ENCODE measurements at places on chromosomes 4 and X.

- no peak for DNase-seq
Measured at GRCh38 chr4:139153411-139154133, 23.4 kb downstream of the ELF2 start.

DNA sequence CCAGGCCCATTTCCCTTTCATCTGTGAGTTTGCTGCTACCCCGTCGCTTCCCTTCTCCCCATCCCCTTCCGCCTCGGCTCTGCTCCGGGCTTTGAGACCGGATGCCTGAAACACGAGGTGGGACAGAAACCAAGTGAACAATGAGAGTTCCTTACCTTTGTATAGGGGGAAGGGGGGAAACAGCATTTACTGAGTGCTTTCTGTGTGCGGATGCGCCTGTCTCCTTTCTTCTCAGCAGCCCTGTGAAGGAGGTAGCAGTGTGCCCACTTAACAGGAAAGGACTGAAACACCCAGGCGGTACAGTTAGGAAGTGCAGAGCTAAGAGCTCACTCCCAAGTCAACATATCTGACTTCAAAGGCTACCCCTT lies 43.2 kb upstream of the TMSB15B start:
- DNase-seq = peak; percentile 4

GRCh38 chrX:68536429-68536828 lies 37.6 kb downstream of the YIPF6 start:
- no peak for DNase-seq

DNA sequence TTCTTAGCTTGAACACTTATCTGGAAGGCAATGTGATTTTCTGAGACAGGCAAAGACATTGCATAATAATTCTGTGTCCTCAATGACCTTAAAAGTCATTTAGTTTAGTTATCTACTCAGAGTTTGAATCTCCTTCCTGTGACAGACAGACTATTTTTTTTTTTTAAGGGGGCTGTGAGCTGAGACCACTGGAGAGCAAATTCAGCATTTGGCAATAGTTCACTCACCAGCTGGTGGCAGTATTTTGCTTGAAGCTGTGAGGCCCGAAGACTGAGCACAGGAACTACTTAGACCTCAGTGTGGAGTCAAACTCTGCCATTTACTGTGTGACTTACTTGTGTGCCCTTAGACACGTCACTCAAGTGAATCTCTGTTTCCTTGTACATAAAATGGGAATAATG lies 22.9 kb upstream of the CPE start:
- no peak for DNase-seq

GRCh38 chrX:56757327-56757726 lies 28.3 kb downstream of the NBDY start:
- DNase-seq = no peak

DNA sequence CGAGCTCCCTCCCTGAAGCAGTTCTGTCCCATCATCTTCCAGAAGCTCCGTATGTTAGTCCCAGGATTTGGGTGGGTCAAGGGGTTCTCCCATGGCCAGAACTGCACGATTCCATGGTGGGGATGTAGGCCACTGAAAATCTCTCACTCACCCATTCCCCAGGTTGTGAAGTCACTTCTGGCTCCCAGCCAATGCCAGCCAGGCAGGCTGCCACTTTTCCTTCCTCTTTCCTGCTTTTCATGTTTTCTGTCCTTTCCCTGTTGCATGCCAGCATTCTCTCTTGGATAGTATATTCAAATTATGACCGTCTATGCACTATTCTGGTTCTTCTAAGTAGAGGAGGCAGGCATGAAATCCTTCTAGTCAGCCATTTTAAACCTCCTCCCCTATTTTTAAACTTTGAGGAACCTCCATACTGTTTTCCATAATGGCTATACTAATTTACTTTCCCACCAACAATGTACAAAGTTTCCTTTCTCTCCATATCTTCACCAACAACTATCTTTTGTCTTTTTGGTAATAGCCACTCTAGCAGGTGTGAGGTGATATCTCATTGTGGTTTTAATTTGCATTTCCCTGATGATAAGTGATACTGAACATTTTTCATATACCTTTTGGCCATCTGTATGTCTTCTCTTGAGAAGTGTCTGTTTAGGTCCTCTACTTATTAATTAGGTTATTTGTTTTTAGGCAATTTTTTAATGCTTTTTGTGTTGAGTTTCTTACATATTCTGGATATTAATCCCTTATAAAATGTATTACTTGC lies 182.1 kb upstream of the TET2 start:
- no peak for DNase-seq

GRCh38 chr4:32337403-32337802 lies 1617.2 kb downstream of the PCDH7 start:
- no peak for DNase-seq

GRCh38 chr4:7806338-7807090 lies 133.1 kb downstream of the AFAP1 start:
- no peak for DNase-seq

DNA sequence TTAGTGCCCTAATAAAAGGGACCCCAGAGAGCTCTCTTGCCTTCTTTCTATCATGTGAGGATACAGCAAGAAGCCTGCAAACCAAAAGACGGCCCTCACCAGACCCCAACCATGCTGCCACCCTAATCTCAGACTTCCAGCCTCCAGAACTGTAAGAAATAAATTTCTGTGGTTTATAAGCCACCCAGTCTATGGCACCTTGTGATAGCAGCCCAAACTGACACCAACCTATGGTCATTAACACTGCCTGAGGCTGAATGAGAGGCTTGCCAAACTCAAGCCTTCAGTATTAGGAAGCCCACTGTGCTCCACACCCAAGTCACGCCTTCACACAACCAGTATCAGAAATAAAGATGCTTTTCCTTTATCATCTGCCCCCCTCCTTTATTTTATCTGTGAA lies 127.3 kb upstream of the KLF3 start:
- DNase-seq = no peak

GRCh38 chr4:72991873-72992272 lies 77.6 kb downstream of the COX18 start:
- DNase-seq = no peak

DNA sequence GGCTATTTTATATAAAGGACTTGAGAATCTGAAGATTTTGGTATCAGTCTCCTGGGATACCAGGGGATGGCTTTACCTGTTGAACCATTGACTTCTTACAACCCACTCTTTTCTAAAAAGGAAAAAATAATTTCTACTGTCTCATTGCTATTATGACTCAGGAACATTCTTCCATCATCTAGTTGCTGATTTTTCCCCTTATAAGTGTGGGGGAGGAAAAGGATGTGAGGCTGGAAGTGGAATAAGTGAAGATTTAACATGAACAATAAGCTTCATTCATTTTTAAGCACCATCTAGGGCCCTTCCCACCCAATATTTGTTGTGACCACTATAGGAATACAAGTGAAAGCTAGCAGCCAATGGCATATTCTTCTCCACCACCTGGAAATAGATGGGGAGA lies 10.6 kb upstream of the MND1 start:
- no peak for DNase-seq

GRCh38 chr4:145934434-145935047 lies 4.1 kb downstream of the ZNF827 start:
- no peak for DNase-seq

- no peak for DNase-seq
Measured at GRCh38 chr4:67909905-67910584, 26.2 kb upstream of the TMPRSS11D start.

DNA sequence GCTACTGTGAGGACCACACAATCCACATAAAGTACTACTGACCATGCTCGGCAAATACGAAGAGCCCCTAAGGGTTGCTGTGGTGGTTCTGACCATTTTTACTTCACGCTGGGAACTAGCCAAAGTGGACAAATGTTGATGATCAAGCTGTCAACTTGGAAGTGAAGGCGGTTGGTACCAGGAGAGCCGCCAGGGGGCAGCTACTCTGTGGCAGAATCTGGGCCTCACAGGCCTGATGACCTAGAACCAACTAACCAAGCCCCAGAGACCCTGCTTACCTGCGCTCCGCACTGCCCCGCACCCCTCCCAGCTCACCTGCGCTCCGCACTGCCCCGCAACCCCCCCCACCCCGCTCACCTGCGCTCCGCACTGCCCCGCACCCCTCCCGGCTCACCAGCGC lies 5.6 kb downstream of the GAK start:
- no peak for DNase-seq

GRCh38 chrX:73830489-73831414 lies 267.8 kb downstream of the CHIC1 start:
- DNase-seq = no peak

GRCh38 chr4:4259484-4260100 lies 11.6 kb upstream of the TMEM128 start:
- DNase-seq = no peak

DNA sequence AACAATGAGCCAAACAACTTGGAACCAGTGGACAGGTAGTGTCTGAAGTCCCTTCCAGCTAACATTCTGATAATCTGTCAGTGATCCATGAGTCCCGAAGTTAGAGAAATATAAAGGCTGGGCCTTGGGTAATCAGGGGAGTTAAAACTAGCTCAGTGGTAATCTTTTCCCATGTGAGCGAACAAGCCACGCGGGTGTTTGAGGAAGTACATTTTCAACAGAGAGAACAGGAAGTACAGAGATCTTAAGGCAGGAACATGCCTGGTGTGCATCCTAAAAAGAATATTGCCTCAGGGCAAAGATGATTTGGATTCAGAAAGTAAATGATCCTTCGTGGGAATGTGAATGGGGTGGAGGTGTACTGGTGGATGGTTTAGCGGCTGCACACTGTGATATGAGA lies 42.9 kb downstream of the FNIP2 start:
- DNase-seq = no peak

DNA sequence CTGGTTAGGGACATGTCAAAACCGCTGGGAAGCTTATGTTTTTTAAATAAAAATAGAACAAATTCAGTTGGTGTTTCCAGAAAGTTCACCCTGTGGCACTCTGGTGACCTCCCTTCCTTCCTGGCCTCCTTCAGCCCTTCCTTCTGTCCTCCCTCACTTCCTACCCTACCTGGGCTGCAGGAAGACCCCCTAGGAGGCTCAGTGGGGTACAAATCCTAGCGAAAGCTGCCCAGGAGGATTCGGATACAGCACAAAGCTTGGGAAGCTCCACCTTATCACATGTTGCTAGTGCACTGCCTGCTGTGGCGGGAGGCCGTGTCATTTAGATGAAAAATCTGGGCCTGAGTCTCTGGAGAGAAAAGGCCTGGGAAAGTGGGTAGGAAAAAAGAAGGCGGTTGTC lies 60.5 kb downstream of the FHDC1 start:
- no peak for DNase-seq

DNA sequence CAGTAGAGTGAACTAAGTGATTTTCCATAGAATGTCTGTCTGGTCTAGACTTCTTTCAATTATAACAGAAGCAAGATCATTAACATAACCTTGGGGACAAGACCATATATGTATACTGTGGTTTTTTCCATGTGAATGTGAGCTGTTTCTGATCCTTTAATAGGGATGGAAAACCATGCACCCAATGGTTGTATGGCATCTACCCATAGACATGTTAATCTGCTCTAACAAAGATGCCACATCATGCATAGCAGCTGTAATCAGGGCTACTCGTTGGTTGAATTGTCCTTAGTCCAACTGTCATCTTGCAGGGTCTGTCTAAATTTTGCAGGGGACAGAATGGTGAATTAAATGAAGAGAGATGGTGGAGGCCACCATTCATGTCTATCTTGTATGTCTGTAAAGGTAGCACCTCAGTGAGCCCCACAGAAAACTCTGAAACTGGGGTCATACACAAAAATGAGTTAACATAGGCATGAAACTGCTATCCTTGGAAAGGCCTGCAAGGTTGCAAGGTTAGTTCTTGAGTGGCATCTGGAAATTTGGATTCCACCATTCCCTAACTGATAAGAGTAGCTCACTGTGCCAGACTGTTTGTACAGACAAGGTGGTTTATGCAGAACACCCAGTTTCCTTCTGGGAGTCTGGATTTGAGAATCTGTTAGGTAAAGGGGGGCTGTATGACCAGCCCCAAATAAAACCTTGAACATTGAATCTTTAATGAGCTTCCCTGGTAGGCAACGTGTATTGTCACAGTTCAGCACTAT lies 16.5 kb downstream of the THAP6 start:
- DNase-seq = no peak

- no peak for DNase-seq
Measured at GRCh38 chr4:181559637-181560036, 683.6 kb upstream of the TENM3 start.

DNA sequence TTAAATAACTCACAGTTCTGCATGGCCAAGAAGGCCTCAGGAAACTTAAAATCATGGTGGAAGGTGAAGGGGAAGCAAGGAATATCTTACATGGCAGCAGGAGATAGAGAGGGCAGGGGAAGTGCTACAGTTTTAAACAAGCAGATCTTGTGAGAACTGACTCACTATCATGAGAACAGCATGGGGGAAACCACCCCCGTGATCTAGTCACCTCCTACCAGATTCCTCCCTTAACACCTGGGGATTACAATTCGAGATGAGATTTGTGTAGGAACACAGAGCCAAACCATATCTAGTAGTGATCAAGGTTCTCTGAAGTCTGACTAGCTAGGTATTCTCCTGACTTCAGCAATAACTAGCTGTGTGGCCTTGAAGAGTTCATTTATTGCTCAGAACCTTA lies 56.0 kb downstream of the BANK1 start:
- DNase-seq = no peak

DNA sequence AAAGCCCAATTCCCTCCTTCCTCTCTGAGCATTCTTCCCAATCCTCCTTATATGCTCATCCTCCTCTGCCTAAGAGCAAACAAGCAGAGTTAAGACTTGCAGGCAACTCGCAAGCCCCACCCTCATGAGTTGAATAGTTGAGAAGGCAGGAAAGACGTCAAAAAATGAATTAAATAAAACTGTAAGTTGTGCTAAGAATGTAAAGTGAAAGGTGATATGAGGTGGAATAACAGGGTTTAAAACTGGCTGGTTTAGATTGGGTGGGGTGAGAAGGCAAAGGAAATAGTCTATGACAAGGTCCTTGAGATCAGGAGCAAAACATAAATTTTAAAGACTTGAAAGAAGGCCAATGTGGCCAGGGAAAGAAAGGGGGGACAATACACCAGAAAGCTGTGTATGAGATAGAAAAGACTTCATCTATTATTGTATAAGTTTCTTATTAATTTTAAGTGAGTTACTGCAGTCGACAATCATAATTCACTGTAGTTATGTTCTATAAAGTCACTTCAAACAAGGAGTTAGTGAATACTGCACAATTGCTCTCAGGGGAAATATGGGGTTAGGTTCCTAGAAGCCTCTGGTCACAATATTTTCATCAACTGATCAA lies 124.9 kb downstream of the RELL1 start:
- DNase-seq = no peak

DNA sequence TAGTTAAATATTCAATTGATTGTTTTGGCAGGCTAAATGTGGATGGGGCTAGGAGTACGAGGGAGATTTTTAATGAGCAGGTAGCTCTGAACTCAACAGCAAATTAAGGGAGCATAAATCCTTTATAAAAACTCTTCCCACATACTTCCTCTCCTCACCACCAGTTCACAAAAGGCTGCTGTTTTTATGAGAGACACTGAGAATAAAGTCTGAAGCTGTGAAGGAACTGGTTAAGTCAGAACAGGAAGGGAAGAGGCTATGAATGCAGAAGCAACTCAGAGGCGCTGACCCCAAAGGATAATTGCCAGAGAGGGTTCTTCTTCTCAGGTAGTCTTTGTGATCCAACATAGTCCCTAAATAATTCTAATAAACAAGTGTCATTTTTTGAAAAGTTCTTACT lies 406.1 kb downstream of the GPM6A start:
- DNase-seq = no peak

- no peak for DNase-seq
Measured at GRCh38 chr4:88759039-88759894, 61.6 kb upstream of the NAP1L5 start.

GRCh38 chr4:129179276-129179675 lies 83.3 kb downstream of the C4orf33 start:
- DNase-seq = no peak
